IMR-90 (cell line): ENCODE measurements at places on chromosomes 11 and 22. TPM values are rescaled to one million over a fixed set of nuclear protein-coding genes. Genes with fewer than 3 reads are reported as not detected.

AMPD3 gene
- total RNA-seq: 8.1 and 8.6 TPM in 2 replicates

VSIG10L2 gene
- total RNA-seq: under 0.01 TPM in 1 of 2 replicates, not detected in the other

B3GAT3 gene
- total RNA-seq: 10.4 and 10.6 TPM in 2 replicates

OR5D18 gene
- total RNA-seq: not detected in 2 replicates

OR10G8 gene
- not detected in 2 replicates for total RNA-seq

OR52A1 gene
- not detected in 2 replicates for total RNA-seq

CNIH2 gene
- total RNA-seq: 0.54 and 0.83 TPM in 2 replicates

LMNTD2 gene
- total RNA-seq: 0.18 and 0.28 TPM in 2 replicates

DNA sequence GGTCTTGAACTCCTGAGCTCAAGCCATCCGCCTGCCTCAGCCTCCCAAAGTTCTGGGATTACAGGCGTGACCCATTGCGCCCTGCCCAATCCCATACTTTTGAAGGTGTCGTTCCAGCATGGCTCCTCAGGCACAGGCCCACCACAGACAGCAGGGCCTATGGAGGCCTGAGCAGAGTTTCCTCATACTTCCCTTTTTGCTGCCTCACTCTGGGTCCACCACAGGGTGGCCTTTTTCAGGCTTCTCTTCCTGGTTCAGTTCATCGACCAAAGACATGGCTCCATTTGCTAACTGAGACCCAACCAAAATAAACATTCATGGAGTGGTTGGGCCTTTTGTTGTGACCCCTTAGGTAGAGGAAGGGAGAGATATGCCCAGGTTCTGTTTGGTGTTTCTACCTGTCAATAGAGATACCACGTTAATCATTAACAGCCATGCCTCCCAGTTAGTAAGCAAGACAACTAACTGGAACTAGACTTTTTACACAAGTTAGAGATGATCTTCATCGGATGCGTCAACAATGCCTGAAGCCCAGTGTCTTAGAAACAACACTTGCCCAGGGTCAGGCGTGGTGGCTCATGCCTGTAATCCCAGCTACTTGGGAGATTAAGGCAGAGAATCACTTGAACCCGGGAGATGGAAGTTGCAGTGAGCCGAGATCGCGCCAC, 35.1 kb downstream of the TRIOBP start:
- H3K4me3 ChIP-seq: no peak overlapping the region
- DNase-seq: no peak
- peaks cover 4% of the 10 kb centered on the region for H3K4me1 ChIP-seq
- no peak overlapping the region for H3K27ac ChIP-seq

- no peak for DNase-seq
- H3K27me3 ChIP-seq: no peaks in the 10 kb centered on the region
- peaks cover 32% of the 10 kb centered on the region; the same call in 1 of the 2 replicates for H3K36me3 ChIP-seq
- no peak overlapping the region for H3K27ac ChIP-seq
- peaks cover 33% of the 10 kb centered on the region for H3K4me1 ChIP-seq
These were observed 7.9 kb upstream of the SH3BP1 start for GRCh38 chr22:37631448-37632173.

DNA sequence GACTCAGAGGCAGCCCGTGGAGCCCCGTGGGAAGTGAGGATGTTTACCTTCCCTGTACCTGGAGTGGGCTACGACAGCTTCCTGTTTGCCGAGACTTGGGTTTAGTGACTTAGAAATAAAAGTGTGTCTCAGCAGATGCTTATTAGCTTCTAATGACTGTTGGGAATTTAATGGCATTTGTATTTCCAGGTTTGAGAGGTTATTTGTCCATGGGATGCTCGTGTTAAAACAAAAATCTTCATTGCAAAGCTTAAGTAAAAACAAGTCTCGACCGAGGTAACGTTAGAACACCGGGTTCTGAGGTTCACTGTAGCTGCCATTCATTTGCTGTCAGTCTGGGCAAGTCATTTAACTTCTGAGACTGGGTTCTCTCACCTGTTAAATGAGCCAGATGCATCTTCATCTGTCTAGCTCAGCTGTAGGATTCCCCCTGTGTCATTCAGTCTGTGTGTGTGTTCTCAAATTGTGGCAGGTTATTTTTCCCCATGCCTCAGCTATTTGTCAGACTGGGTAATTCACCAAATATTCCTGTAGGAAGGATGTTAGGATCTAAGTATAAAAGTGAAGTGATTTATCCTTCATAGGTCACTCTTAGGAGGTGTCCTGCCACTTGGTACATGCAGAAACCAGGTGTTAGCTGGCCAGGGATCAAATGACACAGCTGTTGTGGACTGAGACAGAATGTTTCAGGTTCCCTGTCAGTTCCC, 791 bp downstream of the EI24 start:
- peaks cover 12% of the 10 kb centered on the region for H3K4me1 ChIP-seq
- peak overlapping the region; percentile 99 for H3K4me3 ChIP-seq
- H3K27ac ChIP-seq: peak overlapping the region; percentile 76
- DNase-seq: peak; percentile 18
- no peaks in the 10 kb centered on the region for H3K27me3 ChIP-seq

- no peak overlapping the region for H3K4me3 ChIP-seq
- H3K27ac ChIP-seq: no peak overlapping the region
- DNase-seq: no peak
These were observed 1077.9 kb downstream of the DLG2 start for GRCh38 chr11:84549217-84549616.

- no peak overlapping the region for H3K27ac ChIP-seq
- H3K4me3 ChIP-seq: no peak overlapping the region
- no peaks in the 10 kb centered on the region for H3K4me1 ChIP-seq
- H3K27me3 ChIP-seq: peaks cover 5% of the 10 kb centered on the region; the same call in 1 of the 2 replicates
These were observed 12.5 kb downstream of the OTOG start for GRCh38 chr11:17559341-17560087.

GRCh38 chr22:47022475-47022874, 260.0 kb downstream of the TBC1D22A start:
- DNase-seq: no peak
- H3K36me3 ChIP-seq: no peaks in the 10 kb centered on the region; the same call in 1 of the 2 replicates
- H3K4me1 ChIP-seq: peaks cover 5% of the 10 kb centered on the region
- H3K27me3 ChIP-seq: no peaks in the 10 kb centered on the region
- H3K27ac ChIP-seq: no peak overlapping the region

DNA sequence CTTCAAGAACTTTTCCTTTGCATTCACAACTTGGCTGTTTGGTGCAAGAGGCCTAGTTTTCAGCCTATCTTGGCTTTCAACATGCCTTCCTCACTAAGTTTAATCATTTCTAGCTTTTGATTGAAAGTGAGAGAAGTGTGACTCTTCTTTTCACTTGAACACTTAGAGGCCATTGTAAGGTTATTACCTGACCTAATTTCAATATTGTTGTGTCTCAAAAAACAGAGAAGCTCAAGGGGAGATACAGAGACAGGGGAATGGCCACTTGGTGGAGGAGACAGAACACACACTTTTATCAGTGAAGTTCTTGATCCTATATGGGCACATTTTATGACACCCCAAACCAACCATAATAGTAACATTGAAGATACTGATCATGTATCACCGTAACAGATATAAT, 532.3 kb downstream of the DLG2 start:
- H3K4me1 ChIP-seq: no peaks in the 10 kb centered on the region
- H3K36me3 ChIP-seq: no peaks in the 10 kb centered on the region
- DNase-seq: no peak
- no peak overlapping the region for H3K4me3 ChIP-seq
- no peaks in the 10 kb centered on the region for H3K27me3 ChIP-seq

- H3K36me3 ChIP-seq: no peaks in the 10 kb centered on the region
- no peaks in the 10 kb centered on the region for H3K4me1 ChIP-seq
- no peak overlapping the region for H3K4me3 ChIP-seq
- no peak for DNase-seq
These were observed 14.7 kb downstream of the UBTFL1 start for GRCh38 chr11:90100431-90100830.

- H3K27ac ChIP-seq: no peak overlapping the region
- no peak overlapping the region for H3K4me3 ChIP-seq
- no peaks in the 10 kb centered on the region for H3K27me3 ChIP-seq
- peaks cover 19% of the 10 kb centered on the region; the same call in 1 of the 2 replicates for H3K36me3 ChIP-seq
These were observed 56.5 kb downstream of the ST3GAL4 start for GRCh38 chr11:126411971-126412381.

DNA sequence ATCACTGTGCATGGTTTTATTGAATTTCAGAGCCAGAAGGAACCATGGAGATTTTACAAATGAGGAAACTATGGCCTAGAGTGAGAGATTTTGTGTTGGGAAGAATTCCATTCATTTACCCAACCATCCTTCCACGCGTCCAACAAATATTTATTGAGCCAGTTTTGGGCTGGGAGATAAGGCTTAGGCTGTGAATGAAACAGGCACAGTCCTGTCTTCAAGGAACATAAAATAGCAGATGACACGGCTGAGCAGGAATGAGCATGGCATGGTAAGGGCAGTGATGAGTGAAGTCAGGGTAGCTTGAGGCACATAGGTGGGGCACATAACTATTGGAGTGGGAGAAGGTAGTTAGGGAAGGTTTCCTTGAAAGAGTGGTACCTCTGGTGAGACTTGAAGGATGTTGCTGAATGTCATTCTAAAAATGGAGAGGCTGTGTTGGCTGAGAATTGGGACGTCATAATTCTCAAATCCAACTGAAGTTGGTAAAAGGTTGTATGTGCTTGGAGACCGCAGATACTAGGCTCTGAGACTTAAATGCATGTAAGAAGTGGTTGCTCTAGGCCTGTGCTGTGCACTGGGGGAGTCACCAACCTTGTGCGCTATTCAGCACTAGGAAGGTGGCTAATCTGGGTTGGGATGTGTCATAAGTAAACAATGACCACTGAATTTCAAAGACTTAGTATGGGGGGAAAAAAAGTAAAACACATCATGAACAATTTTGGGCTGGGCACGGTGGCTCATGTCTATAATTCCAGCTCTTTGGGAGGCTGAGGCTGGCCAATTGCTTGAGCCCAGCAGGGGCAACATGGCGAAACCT, 51.9 kb downstream of the TEAD1 start:
- peak; percentile 79 for DNase-seq
- no peaks in the 10 kb centered on the region for H3K27me3 ChIP-seq
- no peak overlapping the region for H3K4me3 ChIP-seq

GRCh38 chr11:102244681-102245409, 72.4 kb upstream of the BIRC3 start:
- no peak overlapping the region for H3K4me3 ChIP-seq
- no peaks in the 10 kb centered on the region for H3K36me3 ChIP-seq
- H3K27me3 ChIP-seq: no peaks in the 10 kb centered on the region
- DNase-seq: peak; percentile 87
- H3K4me1 ChIP-seq: peaks cover 10% of the 10 kb centered on the region
- H3K27ac ChIP-seq: no peak overlapping the region; the same call in 1 of the 2 replicates

DNA sequence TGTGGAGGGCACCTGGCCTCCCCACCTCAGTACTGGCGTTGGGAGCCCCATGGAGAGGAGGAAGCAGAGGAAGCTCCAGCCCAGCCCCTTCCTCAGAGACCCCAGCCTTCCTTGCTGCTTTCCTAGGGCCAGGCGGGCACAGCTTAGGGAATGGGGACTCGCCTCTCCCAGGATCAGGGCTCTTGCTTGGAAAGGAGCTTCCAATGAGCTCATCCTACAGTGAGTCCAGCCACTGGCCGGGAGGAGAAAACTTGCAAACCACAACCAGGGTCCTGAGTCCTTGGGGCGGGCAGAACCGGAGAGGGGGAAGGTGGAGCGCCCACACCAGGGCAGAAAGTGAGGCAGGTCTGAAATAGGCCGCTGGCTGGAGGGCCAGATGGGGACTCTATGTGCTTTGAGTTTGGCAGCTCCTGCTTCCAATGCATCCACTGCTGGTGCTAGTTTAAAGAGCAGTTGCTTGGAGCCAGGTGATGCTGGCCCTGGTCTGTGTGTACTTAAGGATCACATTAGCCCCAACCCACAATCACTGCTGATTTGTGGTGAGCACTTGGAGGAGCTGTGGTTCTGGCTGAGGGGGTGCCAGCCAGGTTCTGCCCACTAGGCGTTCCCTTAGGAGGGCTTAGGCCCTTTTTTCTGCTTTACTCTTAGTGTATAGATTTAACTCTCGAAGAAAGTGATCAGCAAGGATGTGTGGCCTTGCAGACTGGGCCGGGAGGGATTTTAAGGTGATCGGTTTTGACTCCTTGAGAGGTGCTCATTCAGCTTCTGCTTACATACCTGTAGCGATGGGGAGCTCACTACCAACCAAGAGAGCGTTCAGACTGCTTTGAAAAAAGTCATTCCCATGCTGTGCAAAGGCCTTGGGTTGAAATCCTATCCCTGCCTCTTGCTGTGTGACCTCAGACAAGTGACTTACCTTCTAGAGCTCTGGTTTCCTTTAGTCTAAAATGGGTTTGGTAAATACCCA, 81.9 kb downstream of the TP53I11 start:
- H3K36me3 ChIP-seq: no peaks in the 10 kb centered on the region
- H3K4me1 ChIP-seq: peaks cover 4% of the 10 kb centered on the region
- H3K27ac ChIP-seq: no peak overlapping the region
- peaks cover 14% of the 10 kb centered on the region for H3K27me3 ChIP-seq

DNA sequence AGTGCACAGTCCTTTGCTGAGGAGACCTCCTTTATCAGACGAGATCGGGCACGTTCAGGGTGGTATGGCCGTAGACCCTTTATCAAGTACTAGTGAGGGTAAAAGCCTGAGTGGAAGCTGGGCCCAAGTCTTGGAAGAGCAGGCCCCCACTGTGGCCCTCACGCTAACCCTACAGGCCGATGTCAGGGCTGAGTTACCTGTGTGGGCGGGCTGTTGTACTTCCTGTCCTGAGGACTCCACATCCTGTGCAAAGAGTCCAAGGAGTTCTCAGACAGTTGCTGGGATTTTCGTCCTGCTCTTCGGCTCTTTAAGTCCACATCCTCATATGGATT, 34.9 kb downstream of the RPL27A start:
- peaks cover 57% of the 10 kb centered on the region for H3K4me1 ChIP-seq
- peak overlapping the region; percentile 85 for H3K27ac ChIP-seq
- no peak for DNase-seq
- H3K36me3 ChIP-seq: peaks cover 34% of the 10 kb centered on the region
- no peak overlapping the region for H3K4me3 ChIP-seq

- H3K36me3 ChIP-seq: no peaks in the 10 kb centered on the region
- H3K4me1 ChIP-seq: no peaks in the 10 kb centered on the region
- H3K27ac ChIP-seq: no peak overlapping the region
- H3K4me3 ChIP-seq: no peak overlapping the region
- no peak for DNase-seq
- peaks cover 21% of the 10 kb centered on the region; the same call in 1 of the 2 replicates for H3K27me3 ChIP-seq
These were observed 135.8 kb upstream of the NECTIN1 start for GRCh38 chr11:119864836-119865235.

DNA sequence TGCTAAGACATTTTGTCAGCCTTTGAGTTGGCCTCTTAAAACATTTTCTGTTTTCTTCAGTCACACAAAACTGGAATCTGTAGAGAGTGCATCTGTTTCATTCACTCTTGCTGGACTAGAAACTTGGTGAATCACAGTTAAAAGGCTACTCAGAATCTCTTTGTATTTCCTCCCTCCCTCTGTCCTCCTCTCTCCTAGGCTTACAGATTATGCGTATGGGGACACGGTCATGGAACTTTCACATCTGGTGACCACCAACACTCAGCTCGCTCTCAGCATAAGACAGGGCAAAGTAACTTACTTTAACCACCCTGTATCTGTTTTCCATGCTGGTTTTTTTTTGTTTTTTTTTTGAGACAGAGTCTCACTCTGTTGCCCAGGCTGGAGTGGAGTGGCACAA, 50.4 kb downstream of the BARX2 start:
- no peaks in the 10 kb centered on the region for H3K4me1 ChIP-seq
- H3K36me3 ChIP-seq: no peaks in the 10 kb centered on the region
- no peaks in the 10 kb centered on the region for H3K27me3 ChIP-seq
- no peak overlapping the region for H3K4me3 ChIP-seq
